ENCODE measurements at places on chromosomes 16 and 17. TPM values are rescaled to one million over a fixed set of nuclear protein-coding genes. Genes with fewer than 3 reads are reported as not detected.

- H3K36me3 ChIP-seq = no peaks in the 10 kb centered on the region
- no peaks in the 10 kb centered on the region for H3K27me3 ChIP-seq
- no peaks in the 10 kb centered on the region for H3K4me1 ChIP-seq
- H3K4me3 ChIP-seq = no peak overlapping the region
Measured at GRCh38 chr16:84406006-84406963, 37.9 kb downstream of the ATP2C2 start.

DNA sequence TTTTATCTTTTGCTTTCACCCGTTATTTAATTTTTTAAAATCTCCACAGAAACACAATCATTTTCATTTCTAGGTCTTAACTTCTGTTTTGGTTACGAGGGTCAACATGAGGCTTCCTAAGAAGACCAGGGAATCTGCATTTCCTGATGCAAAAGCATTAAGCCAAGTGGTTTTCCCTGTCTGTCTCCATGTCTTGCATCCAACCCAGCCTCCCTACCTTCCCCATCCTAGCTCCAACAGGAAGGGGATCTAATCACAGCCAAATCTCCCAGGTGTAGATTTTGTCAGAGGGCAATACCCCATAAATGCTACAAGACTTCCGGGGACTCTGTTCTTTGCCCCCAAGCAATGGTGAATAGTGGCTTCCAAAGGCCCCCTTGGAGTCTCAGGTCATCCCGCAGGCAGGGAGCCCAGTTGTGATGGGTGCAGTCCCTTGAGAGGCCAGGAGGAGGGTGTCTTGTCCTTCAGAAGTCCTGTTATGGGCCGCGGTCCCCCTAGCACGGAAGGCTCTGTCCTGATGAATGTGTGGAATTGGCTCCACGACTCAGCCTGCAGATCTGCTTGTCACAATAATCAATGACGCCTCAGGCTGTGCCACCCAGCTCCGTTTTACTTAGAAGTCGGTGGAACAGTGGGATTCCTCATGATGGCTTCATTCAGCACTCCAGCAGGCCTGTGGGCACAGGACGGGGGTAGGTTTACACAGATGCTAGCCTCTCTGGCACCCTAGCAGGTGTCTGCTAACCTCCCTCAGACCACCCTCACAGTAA, 141.1 kb downstream of the RGS9 start:
- H3K27me3 ChIP-seq = no peaks in the 10 kb centered on the region
- no peak overlapping the region for H3K27ac ChIP-seq
- DNase-seq = no peak

GRCh38 chr17:11490171-11490755, 108.0 kb upstream of the DNAH9 start:
- H3K27me3 ChIP-seq = no peaks in the 10 kb centered on the region
- H3K4me1 ChIP-seq = no peaks in the 10 kb centered on the region
- DNase-seq = no peak
- H3K4me3 ChIP-seq = no peak overlapping the region
- no peak overlapping the region for H3K27ac ChIP-seq

- no peak overlapping the region for H3K4me3 ChIP-seq
- H3K27ac ChIP-seq = no peak overlapping the region
- H3K36me3 ChIP-seq = no peaks in the 10 kb centered on the region
- no peaks in the 10 kb centered on the region for H3K27me3 ChIP-seq
- H3K4me1 ChIP-seq = no peaks in the 10 kb centered on the region
Measured at GRCh38 chr17:52837492-52837891, 679.0 kb upstream of the CA10 start.

GRCh38 chr17:57834146-57834741, 15.6 kb downstream of the MRPS23 start:
- DNase-seq = peak; percentile 40
- H3K4me1 ChIP-seq = peaks cover 3% of the 10 kb centered on the region
- H3K27ac ChIP-seq = no peak overlapping the region
- H3K27me3 ChIP-seq = no peaks in the 10 kb centered on the region
- no peak overlapping the region for H3K4me3 ChIP-seq
- H3K36me3 ChIP-seq = peaks cover 7% of the 10 kb centered on the region

- H3K36me3 ChIP-seq = no peaks in the 10 kb centered on the region
- H3K27ac ChIP-seq = no peak overlapping the region
- H3K27me3 ChIP-seq = no peaks in the 10 kb centered on the region
- DNase-seq = no peak
Measured at GRCh38 chr16:48907906-48908634, 298.1 kb upstream of the N4BP1 start.

- no peak for DNase-seq
- no peaks in the 10 kb centered on the region for H3K27me3 ChIP-seq
- no peak overlapping the region for H3K4me3 ChIP-seq
- no peaks in the 10 kb centered on the region for H3K36me3 ChIP-seq
- H3K27ac ChIP-seq = peak overlapping the region; percentile 83
- H3K4me1 ChIP-seq = no peaks in the 10 kb centered on the region
Measured at GRCh38 chr17:49574323-49574781, 1.3 kb upstream of the NXPH3 start.

GRCh38 chr16:88703486-88704309, 2.5 kb downstream of the RNF166 start:
- H3K27ac ChIP-seq = peak overlapping the region; percentile 69
- DNase-seq = no peak
- no peaks in the 10 kb centered on the region for H3K27me3 ChIP-seq
- H3K36me3 ChIP-seq = no peaks in the 10 kb centered on the region
- peaks cover 14% of the 10 kb centered on the region for H3K4me1 ChIP-seq

DNA sequence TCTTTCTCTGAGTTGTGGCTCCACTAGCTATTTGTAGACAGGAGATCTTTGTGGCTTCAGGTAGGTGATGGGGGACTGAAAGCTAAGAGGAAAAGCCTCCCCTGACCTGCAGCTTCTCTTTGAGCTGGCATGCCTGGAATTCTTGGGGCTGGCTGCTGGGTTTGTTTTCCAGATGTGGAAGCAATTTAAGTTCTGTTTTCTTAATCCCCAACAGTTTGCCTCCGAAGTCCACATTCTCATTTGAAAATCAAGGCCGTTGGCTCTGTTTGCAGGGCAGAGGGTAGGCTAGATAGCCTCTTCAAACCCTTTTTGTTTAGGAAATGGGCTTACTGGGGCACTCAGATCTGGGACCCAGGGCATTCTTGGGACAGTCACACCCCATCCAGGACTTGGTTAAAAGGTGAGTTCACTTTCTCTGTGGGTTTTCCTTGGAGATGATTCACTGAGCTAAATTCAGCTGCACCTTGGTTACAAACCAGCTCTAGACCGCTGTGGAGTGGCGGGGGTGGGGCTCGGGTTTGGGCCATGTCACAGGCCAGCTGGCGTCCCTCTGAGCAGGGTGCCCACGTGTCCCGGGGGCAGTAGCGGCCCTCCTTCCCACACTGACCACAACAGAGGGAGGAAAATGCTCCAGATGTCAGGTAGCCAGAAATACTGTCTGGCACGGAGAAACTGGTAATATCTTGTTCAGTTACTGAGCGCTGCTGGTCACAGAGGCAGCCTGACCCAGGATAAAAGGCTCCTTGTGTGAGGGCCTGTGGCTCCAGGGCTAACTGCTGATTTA, 108.5 kb downstream of the RAB11FIP4 start:
- no peak overlapping the region for H3K4me3 ChIP-seq
- peak overlapping the region; percentile 32 for H3K27ac ChIP-seq
- H3K36me3 ChIP-seq = no peaks in the 10 kb centered on the region
- H3K4me1 ChIP-seq = no peaks in the 10 kb centered on the region
- peak; percentile 77 for DNase-seq

GRCh38 chr17:16217002-16217635, at the start of gene PIGL:
TSS of gene PIGL (plus strand) at chr17:16217210. CDS start at chr17:16217227, 17 bp downstream.
- H3K4me3 ChIP-seq = peak within 1 kb of the TSS; percentile 91
- no peaks in the 10 kb centered on the region for H3K36me3 ChIP-seq
- no peaks in the 10 kb centered on the region for H3K27me3 ChIP-seq
- H3K4me1 ChIP-seq = no peaks in the 10 kb centered on the region

DNA sequence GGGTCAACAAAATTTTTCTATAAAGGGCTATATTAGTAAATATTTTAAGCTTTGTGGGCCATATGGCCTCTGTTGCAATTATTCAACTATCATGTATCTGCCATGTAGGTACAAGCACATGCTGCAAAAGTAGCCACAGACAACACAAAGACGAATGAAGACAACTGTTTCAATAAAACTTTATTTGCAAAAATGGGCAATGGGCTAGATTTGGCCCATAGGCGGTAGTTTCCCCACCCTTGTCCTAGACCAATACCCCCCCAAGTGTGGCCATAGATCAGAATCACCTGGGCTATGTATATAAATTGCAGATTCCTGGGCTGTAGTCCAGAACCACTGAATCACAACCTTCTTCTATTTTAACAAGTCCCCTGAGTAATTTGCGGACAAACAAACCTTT, 331.0 kb upstream of the PSMD7 start:
- no peaks in the 10 kb centered on the region for H3K4me1 ChIP-seq
- H3K27ac ChIP-seq = no peak overlapping the region
- H3K36me3 ChIP-seq = no peaks in the 10 kb centered on the region
- no peaks in the 10 kb centered on the region for H3K27me3 ChIP-seq

DNA sequence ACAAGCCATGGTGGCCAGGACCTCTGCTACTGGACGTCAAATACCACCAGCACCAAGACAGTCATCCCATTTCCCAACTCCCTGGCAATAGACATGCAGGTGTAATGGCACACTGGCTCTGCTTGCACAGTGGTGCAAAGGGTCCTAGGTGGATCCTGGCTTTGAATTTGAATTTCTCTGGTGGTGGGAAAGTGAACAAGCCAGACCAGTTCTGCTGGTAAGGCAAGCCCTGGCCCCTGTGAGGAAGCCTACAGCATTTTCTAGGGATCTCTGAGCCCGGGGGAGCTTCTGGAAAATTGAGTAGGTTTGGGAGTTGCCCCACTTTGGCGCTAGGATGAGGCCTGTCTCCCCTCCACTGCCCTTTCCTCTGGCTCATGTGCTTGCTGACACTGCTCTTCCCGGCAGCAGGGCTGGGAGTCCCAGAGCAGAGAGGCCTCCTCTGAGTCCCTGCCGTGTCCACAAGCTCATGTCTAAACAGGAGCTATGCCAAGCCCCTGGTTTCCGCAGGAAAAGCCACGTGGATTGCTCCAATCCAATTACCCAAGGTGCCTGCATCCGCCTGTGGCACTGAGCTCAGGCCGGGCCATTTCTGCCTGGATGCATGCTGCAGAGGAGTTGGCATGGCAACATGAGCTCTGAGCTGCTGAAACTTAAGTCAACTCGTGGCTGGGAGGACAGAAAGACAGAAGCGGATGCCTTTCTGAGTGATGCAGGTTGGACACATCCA, 67.0 kb downstream of the PRMT7 start:
- H3K4me3 ChIP-seq = no peak overlapping the region
- H3K4me1 ChIP-seq = no peaks in the 10 kb centered on the region
- no peaks in the 10 kb centered on the region for H3K36me3 ChIP-seq
- peak; percentile 61 for DNase-seq
- no peak overlapping the region for H3K27ac ChIP-seq

GRCh38 chr16:53266156-53266555, 168.1 kb upstream of the RBL2 start:
- no peaks in the 10 kb centered on the region for H3K4me1 ChIP-seq
- H3K36me3 ChIP-seq = no peaks in the 10 kb centered on the region
- no peak overlapping the region for H3K4me3 ChIP-seq
- H3K27me3 ChIP-seq = no peaks in the 10 kb centered on the region
- H3K27ac ChIP-seq = no peak overlapping the region

- peak overlapping the region; percentile 10 for H3K27ac ChIP-seq
- no peaks in the 10 kb centered on the region for H3K27me3 ChIP-seq
- H3K36me3 ChIP-seq = no peaks in the 10 kb centered on the region
- no peaks in the 10 kb centered on the region for H3K4me1 ChIP-seq
Measured at GRCh38 chr16:20881503-20881878, 18.7 kb downstream of the DCUN1D3 start.

GRCh38 chr17:81165246-81166032, at the start of gene PVALEF:
TSS of gene PVALEF (plus strand) at chr17:81165507. CDS start at chr17:81181227, 15,720 bp downstream.
- H3K4me1 ChIP-seq = no peaks in the 10 kb centered on the region
- H3K27ac ChIP-seq = peak within 1 kb of the TSS; percentile 4
- no peaks in the 10 kb centered on the region for H3K36me3 ChIP-seq
- no peak for DNase-seq
- peak within 1 kb of the TSS; percentile 66 for H3K4me3 ChIP-seq

- no peak for DNase-seq
- H3K4me1 ChIP-seq = no peaks in the 10 kb centered on the region
- H3K36me3 ChIP-seq = no peaks in the 10 kb centered on the region
- H3K4me3 ChIP-seq = no peak overlapping the region
- H3K27me3 ChIP-seq = no peaks in the 10 kb centered on the region
Measured at GRCh38 chr16:9118170-9118569, 26.7 kb downstream of the HAPSTR1 start.

DNA sequence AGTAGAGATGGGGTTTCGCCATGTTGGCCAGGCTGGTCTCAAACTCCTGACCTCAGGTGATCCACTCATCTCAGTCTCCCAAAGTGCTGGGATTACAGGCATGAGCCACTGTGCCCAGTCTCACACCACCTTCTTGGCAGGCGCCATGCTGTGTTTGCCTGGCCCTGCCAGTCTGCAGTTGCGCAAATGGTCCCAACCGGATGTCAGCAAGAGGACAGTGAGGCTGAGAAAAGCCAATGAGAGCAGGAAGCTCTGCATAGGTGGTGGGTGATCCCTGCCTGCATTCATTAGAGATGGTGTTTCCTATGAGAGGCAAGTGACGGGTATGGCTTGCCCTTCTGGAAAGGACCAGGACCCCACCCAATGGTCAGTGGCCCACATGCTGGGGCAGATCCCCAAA, 59.3 kb downstream of the PECAM1 start:
- H3K4me3 ChIP-seq = no peak overlapping the region
- H3K27me3 ChIP-seq = no peaks in the 10 kb centered on the region
- peak overlapping the region; percentile 59 for H3K27ac ChIP-seq
- peaks cover 10% of the 10 kb centered on the region for H3K4me1 ChIP-seq

DNA sequence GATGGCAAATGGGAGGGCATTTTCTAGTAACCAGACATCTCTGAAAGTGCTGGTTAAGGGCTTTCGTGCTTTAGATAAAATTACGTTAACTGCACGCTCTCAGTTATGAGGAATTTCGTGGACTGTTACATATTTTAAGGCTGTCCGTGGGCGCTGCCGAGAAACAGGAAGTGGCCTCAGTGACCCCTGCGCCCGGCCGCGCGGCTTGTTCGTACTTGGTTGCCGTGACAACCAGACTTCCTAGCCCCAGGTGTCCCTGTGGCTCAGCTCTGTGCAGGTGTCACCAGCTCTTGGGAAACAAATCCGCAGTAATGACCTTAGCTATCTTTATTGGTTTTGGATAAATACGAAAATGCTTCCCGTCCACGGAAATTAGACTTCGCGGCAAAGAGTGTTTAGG, 52.7 kb downstream of the LMF1 start:
- no peaks in the 10 kb centered on the region for H3K4me1 ChIP-seq
- no peaks in the 10 kb centered on the region for H3K27me3 ChIP-seq
- DNase-seq = no peak
- H3K27ac ChIP-seq = no peak overlapping the region
- H3K36me3 ChIP-seq = peaks cover under 1% of the 10 kb centered on the region

GRCh38 chr17:72726936-72727335, 365.6 kb downstream of the SLC39A11 start:
- H3K4me1 ChIP-seq = no peaks in the 10 kb centered on the region
- no peaks in the 10 kb centered on the region for H3K36me3 ChIP-seq
- no peaks in the 10 kb centered on the region for H3K27me3 ChIP-seq
- no peak overlapping the region for H3K27ac ChIP-seq
- H3K4me3 ChIP-seq = no peak overlapping the region
- DNase-seq = no peak

- no peaks in the 10 kb centered on the region for H3K27me3 ChIP-seq
- no peak overlapping the region for H3K4me3 ChIP-seq
- H3K4me1 ChIP-seq = no peaks in the 10 kb centered on the region
- no peak overlapping the region for H3K27ac ChIP-seq
- no peak for DNase-seq
Measured at GRCh38 chr17:71329310-71330098, 791.3 kb upstream of the SOX9 start.

GRCh38 chr16:17555176-17555575, 84.4 kb upstream of the XYLT1 start:
- no peaks in the 10 kb centered on the region for H3K4me1 ChIP-seq
- no peaks in the 10 kb centered on the region for H3K36me3 ChIP-seq
- no peak overlapping the region for H3K27ac ChIP-seq
- no peak overlapping the region for H3K4me3 ChIP-seq

Gene STAT5A
- total RNA-seq = 78.9 TPM

Gene KRTAP3-2
- total RNA-seq = not detected

Gene RPL38
- 570 TPM for total RNA-seq

Gene GGT6
- total RNA-seq = not detected

Gene INO80E
- total RNA-seq = 38.6 TPM

Gene GJC1
- total RNA-seq = 2.3 TPM

Gene SHCBP1
- 0.33 TPM for total RNA-seq
